NCI-H146 (cell line): ENCODE measurements at places on chromosomes 2 and 18.

DNA sequence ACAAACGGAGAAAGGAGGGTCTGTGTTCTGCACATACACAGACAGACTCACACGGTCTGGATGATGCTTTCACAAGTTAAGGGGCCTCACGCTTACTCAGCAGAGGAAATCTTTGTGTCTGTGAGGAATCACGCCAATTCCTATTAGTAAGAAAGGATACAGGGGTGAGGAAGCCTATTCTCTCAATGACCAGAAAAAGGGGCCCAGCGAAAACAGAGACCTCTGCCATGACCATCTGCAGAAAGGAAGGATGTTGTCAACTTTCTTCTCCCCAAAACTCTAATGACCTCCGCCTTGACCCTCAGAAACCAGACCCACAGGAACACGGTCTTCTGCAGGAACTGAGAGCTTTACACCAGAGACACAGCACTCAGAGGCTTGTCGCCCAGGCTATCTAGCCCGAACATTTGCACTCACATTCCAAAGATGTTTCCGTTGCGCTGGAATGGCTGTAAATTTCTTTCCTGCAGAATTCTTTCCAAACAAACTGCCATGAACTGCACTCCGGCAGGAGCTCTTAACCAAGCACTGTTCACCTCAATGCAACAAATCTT, 186.3 kb downstream of the TCF4 start:
- no peak for DNase-seq

DNA sequence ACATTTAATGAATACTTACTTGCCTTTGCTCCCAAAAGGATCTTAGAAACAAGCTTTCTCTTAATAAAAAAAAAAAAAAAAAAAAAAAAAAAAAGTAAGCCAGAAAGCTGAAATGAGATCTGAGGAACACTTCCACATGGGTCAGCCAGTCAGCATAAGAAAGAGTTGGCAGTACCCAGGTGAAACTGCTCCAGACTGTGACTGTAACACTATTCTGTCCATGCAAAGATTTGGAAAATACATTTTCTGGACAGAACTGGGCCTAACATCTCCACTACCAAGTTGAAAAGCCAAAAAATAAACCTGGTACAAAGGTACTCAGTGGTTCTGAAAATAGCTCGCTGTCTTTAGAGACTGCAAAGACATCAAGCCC, 135.7 kb downstream of the THADA start:
- DNase-seq = no peak

- DNase-seq = no peak
Observed at GRCh38 chr2:217804338-217804737, 198.5 kb downstream of the TNS1 start.

- DNase-seq = no peak
Observed at GRCh38 chr2:180334514-180334913, 327.4 kb upstream of the CWC22 start.

DNA sequence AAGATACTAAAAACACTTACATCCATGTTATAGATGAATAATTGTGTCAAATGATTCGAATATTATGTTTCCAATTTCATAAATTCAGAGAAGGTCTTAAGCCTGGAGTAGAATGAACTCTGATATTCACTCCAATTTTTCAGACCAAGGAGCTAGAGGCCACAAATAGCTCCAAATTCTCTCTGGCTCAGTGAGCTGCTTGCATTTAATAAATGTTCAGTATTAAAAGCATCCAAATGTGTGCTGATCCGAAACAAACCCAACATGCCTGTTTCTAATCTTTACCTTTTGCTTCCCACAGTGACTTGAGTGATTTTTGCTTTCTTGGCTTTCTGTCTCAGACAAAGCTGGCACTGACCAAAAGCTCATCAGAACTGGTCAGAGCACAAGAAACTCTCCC, 291.4 kb downstream of the CCDC85A start:
- DNase-seq = no peak

GRCh38 chr2:167543721-167544120, 655.4 kb downstream of the XIRP2 start:
- no peak for DNase-seq

- DNase-seq = no peak
Observed at GRCh38 chr18:63166142-63166541, 153.4 kb downstream of the BCL2 start.

DNA sequence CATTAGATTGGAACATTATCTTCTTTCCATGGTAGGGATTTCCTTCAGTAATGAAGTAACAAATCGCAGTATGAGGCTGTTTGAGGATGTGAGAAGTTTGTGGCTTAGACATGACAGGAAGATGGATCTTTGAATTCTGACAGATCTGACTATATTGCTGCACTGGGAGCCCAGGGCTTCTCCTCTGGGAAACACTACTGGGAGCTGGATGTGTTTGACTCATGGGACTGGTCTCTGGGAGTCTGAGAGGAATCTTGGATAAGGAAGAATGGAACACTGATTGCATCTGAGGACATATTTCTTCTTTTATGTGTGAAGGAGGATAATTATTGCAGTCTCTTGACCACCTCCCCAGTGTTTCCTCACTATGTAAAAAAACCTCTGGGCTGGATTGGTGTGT, 77.2 kb upstream of the ST6GAL2 start:
- no peak for DNase-seq

- DNase-seq = no peak
Observed at GRCh38 chr18:39872651-39873050, 2082.4 kb upstream of the PIK3C3 start.

- no peak for DNase-seq
Observed at GRCh38 chr2:134602666-134603065, 116.1 kb downstream of the TMEM163 start.

GRCh38 chr2:89848763-89849368, 1157.4 kb downstream of the RPIA start:
- no peak for DNase-seq

DNA sequence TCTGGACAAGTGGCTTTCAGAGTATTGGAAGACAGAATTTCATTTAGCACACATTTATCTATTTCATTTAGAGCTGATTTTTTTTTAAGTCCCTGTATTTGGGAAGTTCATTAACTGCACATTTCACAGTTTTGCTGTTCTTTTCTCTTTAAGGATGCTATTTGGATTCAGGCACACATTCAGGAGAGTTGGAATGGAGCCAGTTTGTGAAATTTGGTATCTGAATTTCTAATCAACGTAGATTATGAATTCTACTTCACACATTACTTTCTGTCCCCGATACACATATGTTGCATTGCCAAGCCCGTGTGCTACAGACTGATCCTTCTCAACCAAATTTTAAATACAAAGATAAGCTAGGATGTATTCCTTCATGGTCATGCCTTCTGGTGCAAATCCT, 503.9 kb downstream of the IRS1 start:
- no peak for DNase-seq

- peak; percentile 36 for DNase-seq
Observed at GRCh38 chr2:234257859-234258561, 207.5 kb downstream of the SPP2 start.

DNA sequence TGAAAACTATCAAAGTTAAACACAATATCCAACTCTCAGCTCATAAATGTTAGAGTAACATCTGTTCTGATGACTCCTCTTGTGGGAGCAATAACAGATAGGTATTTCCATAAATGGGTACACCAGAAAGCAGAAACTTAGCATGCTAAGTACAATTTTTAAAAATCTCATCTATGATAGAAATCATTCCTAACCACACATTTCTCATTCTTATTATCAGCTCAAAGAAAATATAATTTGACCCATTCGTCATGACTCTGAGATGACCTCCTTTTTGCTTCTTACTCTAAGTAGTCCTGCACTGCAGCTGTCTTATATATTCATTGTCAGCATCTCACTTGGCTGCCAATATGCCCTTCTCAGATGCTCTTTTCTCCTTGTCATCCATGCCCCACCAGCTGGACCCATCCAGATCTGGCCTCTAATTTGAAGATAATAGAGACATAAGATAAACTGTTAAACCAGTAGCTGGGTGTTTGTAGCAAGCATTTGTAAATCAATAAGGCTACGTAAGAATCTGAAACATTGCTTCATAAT, 298.3 kb downstream of the KCNS3 start:
- DNase-seq = no peak

GRCh38 chr2:47160211-47160610, 5.1 kb upstream of the STPG4 start:
- no peak for DNase-seq

DNA sequence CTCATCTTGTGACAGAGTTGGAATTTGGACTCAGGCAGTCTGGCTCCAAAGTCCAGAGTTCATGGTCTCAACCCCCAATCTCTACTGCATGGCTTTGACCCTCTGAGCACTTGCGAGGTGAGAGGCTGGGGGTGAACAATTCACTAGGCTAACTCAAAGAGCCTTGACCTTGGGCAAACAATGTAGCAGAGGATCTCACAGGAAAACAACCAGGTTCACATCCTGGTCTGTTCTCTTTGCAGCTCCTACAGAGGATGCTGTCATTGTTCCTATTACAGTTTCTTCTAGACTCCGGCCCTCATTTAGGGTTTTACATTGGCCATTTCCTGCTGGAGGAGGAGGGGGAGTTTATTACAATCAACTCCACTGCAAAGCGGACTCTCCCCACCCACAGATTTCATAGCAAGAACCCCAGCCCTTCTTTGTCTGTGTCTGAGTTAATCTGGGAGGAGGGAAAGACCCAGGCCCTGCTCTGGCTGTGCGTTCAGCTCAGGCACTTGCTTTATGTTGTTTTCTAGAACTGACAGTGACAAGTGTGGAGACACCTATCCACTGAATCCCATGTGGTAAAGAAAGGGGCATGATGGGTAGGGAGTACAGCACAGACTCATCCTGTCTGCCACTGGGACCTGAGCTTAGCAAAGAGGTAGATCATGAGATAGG, 101.6 kb downstream of the LBH start:
- DNase-seq = no peak

DNA sequence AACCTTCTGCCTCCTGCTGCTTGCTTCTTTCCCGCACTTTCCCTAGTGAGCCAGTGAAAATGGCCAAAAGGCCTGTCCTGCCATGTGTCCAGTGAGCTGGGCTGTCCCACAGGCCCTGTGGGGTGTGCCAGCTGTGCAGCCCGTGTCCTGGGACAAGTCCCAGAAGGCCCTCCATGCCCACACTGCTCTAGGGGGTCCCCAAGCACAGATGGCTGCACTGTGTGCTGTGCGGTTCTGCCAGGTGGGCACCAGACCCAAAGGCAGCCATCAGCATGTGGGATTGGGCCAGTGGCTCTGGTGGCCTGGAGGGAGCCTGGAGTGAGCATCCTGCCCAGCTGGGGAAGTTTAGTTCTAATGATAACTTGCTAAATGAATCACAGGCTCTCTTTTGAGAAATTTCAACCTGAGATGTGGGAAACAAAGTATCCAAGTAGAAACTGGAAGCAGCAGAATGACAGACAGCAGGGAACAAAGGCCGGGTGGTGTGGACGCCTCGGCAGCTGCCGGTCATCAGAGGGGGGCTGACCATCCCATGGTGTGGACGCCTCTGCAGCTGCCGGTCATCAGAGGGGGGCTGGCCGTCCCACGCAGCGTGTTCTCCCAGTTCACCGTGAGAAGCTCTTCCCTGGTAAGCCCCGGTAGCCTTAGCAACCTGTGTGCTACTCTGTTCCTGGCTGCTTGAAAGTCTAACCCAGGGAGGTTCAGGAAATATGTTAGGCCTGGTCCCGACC, 9.9 kb upstream of the CNDP2 start:
- peak; percentile 73 for DNase-seq

DNA sequence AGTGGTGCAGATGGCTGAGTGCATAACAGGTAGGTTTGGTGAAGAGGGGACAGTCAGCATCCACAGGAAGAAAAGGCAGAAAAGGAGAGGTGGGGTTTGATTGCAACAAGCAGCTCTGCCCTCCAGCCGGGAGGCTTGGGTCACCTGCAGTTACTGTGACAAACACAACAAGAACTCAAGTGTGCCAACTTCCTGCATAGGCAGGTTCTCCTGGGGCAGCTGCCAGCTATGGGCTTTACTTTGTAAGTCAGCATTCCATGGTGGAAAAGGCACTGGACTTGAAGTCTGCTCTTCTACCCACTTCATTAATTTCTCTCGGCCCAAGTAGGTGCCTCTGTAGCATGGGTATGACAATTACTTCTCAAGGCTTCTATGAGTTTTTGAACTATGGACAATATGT, 98.9 kb downstream of the MYT1L start:
- DNase-seq = no peak

- DNase-seq = no peak
Observed at GRCh38 chr2:144801325-144801724, 281.4 kb upstream of the ZEB2 start.

DNA sequence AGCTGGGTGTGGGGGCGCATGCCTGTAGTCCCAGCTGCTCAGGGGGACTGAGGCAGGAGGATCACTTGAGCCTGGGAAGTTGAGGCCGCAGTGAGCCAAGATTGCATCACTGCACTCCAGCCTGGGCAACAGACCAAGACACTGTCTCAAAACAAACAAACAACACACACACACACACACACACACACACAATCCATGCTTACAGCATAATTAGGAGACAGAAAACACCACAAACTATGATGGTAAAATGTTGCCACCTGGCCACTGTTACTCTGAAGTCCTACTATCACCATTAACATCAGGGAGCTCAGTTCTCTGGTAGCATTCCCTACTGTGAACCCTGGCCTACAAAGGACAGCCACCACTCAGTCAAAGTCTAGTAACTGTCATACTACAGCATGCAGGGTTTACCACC, 18.3 kb downstream of the DNPEP start:
- DNase-seq = no peak

DNA sequence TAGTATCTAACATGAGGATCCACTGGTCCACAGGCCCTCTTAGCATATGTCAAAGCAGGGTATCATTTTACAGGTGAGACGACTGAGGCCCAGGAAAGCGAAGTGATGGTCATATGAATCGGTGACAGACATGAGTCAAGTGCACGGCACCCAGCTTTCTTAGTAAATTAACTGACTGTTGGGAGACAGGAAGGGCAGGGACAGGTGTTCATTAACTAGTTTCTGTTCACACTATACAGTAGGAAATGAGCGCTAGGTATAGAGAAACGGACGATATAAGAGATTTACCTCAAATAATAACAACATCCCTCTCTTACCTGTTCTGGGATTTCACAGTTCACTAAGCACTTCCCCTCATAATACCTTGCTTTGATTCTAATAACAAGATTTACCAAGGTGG, 1.7 kb upstream of the SMARCAL1 start:
- no peak for DNase-seq

GRCh38 chr2:190575263-190575662, 40.7 kb upstream of the NEMP2 start:
- DNase-seq = no peak

DNA sequence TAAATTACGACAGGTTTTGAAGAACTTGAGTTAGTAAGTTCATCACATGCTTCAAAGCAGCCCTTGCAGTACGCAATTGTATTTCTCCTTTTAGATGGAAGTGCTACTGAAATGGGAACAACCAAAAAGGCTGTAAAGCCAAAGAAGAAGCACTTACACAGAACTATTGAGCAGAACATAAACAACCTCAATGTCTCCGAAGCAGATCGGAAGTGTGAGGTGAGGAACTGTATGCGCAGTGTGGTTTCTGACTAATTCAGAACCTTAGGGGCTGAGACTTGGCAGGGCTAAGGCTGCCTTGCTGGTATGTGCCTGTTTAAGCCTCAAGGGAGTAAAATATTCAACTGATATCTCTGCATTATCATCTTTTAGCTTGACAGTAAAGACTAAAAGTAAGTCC, 8.4 kb downstream of the NCAPH start:
- no peak for DNase-seq

GRCh38 chr2:214995409-214995808, 143.0 kb downstream of the ABCA12 start:
- no peak for DNase-seq
